Kidney (tissue), 22 donors: ENCODE measurements at places on chromosomes 5 and 9. TPM values are rescaled to one million over a fixed set of nuclear protein-coding genes. Genes with fewer than 3 reads are reported as not detected.

Gene PAEP
- not detected for total RNA-seq

DNA sequence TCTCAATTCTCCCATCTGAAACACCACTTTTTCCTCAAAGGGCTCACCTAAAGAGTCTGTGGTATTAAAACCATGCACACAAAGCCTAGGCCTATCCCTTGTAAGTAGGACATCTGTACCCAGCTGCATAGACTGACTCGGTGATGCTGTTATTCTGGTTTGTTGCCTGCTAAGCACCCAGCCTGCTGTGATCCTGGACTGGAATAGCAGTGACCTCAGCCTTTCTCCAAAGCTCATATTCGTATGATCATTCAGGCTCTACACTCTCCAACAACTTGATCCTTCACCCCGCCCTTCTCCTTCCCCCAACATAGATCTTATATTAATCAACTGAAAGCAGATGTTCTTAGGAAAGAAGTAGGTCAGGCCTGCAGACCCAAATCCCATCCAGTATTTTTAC, 81.4 kb upstream of the WWC1 start:
- DNase-seq: no peak
- H3K27me3 ChIP-seq: no peaks in the 10 kb centered on the region
- H3K27ac ChIP-seq: no peak overlapping the region
- H3K4me1 ChIP-seq: no peaks in the 10 kb centered on the region
- no peak overlapping the region for H3K4me3 ChIP-seq

Gene ANKRD20A1
- 4.2 TPM for total RNA-seq

DNA sequence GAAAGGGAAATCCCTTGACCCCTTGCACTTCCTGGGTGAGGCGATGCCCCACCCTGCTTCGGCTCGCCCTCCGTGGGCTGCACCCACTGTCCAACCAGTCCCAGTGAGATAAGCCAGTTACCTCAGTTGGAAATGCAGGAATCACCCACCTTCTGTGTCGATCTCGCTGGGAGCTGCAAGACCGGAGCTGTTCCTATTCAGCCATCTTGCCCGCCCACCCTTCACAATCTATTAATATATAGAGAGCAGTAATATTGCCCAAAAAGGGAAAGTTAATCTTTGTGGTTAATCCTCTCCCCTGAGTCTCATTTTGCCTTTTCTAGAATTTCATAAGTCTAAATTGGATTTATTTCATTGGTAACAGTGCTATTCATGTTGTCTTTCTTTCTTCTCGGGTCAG, 16.4 kb downstream of the SRD5A1 start:
- peaks cover 2% of the 10 kb centered on the region for H3K36me3 ChIP-seq
- no peak for DNase-seq
- no peak overlapping the region for H3K4me3 ChIP-seq
- H3K27ac ChIP-seq: no peak overlapping the region
- H3K27me3 ChIP-seq: no peaks in the 10 kb centered on the region

Gene PCDHB11
- total RNA-seq: 4.3 TPM

- no peak for DNase-seq
- H3K4me1 ChIP-seq: no peaks in the 10 kb centered on the region
- no peaks in the 10 kb centered on the region for H3K36me3 ChIP-seq
- no peak overlapping the region for H3K4me3 ChIP-seq
- H3K27ac ChIP-seq: no peak overlapping the region
Observed at GRCh38 chr9:99039505-99040182, 65.3 kb upstream of the TGFBR1 start.

GRCh38 chr5:39208471-39208870, 10.9 kb downstream of the FYB1 start:
- no peak overlapping the region for H3K27ac ChIP-seq
- DNase-seq: no peak
- no peaks in the 10 kb centered on the region for H3K4me1 ChIP-seq
- no peak overlapping the region for H3K4me3 ChIP-seq

- no peak overlapping the region for H3K4me3 ChIP-seq
- H3K27ac ChIP-seq: no peak overlapping the region
- H3K27me3 ChIP-seq: no peaks in the 10 kb centered on the region
Observed at GRCh38 chr5:168712280-168712924, 133.2 kb upstream of the PANK3 start.

DNA sequence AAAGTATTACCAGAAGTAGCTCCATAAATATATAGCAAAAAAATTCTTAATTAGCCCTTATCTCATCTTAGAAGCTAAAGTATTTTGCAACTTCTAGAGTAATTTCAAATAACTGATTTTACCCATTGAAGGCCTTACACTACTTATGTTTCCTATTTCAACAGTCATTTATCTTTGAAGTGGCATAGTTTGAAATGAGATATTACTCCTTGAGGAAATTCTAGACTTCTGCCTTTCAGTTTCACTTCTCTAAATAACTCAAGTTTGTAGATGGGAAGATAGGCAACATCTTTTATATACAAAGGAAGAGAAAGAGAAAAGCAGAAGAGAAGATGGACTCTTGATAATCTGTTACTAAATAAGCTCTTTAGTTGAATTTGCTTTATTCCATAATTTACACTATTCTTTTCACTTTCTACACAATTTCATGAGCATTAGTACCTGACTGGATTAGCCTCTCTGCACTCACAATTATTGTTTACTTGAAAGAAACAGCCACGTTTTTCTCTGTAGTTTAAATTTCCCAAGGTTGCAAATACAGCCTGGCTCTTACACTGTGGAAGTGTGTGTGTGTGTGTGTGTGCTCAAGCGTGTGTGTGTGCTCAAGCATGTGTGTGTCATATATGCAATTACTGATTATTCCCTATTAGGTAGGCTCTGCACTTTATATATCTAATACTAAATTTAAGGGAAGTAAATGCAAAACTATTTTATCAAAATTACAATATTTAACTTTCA, 60.6 kb upstream of the EMB start:
- no peak overlapping the region for H3K27ac ChIP-seq
- no peak for DNase-seq
- no peaks in the 10 kb centered on the region for H3K4me1 ChIP-seq
- H3K27me3 ChIP-seq: no peaks in the 10 kb centered on the region
- no peak overlapping the region for H3K4me3 ChIP-seq
- no peaks in the 10 kb centered on the region for H3K36me3 ChIP-seq

- H3K36me3 ChIP-seq: no peaks in the 10 kb centered on the region
- no peak overlapping the region for H3K4me3 ChIP-seq
- DNase-seq: no peak
- no peaks in the 10 kb centered on the region for H3K4me1 ChIP-seq
- H3K27ac ChIP-seq: no peak overlapping the region
Observed at GRCh38 chr9:2489838-2490314, 131.7 kb upstream of the VLDLR start.

Gene UBLCP1
- 25.1 TPM for total RNA-seq

DNA sequence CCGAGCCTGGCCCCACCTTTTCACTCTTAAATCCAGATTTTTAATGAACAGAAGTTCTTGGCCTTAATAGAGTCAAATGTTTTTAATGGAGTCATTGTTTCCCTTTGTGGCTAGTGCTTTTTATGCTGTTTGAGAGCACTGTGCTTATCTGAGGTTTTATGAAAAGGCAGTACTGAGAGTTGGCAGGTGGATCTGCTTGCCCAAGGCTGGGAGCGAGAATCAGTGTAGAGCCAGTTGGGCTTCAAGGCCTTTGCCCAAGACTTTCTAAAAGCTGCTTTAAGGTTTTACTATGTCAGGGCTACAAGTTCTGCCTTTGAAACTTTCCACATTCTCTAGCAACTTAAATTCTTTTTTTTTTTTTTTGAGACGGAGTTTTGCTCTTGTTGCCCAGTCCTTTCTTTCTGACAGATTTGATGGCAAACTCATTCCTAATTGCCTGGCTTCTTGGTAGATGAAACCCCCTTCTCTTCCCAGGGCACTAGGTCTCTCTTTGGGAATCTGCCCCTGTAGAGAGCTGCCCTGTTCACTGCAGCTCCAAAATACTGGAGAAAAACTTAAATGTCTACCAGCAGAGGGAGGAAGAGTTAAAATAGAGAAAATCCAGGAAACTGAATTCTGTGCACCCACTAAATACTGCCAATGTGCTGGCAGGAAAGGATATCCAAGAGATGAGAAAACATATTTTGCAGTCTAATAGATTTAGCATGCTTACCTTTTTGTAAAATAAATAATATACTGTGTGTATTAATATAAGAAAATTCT, 36.9 kb upstream of the CDK20 start:
- no peaks in the 10 kb centered on the region for H3K4me1 ChIP-seq
- no peak overlapping the region for H3K4me3 ChIP-seq
- peak; percentile 22 for DNase-seq
- H3K27me3 ChIP-seq: no peaks in the 10 kb centered on the region

GRCh38 chr5:124790895-124791732, 44.7 kb upstream of the ZNF608 start:
- no peak overlapping the region for H3K4me3 ChIP-seq
- H3K4me1 ChIP-seq: no peaks in the 10 kb centered on the region
- H3K27ac ChIP-seq: no peak overlapping the region

Gene AQP3
- total RNA-seq: 135 TPM

DNA sequence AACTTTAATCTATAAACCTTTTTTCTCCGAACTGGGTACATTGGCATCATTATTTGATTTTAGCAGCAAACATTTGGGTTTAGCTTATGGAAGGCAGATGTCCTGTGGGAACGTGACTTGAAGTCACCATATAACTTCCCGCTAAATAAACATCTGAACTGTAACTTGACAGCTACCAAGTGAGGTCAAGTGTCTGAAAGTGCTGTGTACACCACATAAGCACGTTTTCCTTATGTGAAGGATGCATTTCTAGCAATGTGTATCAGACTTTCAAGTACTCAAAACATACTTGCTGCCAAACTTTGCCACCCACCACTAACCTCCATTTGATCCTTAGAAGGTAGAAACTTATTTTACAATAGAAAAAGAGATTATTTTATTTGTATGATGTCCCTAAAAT, 35.7 kb downstream of the SLC1A3 start:
- DNase-seq: no peak
- no peaks in the 10 kb centered on the region for H3K27me3 ChIP-seq
- H3K4me1 ChIP-seq: no peaks in the 10 kb centered on the region
- no peak overlapping the region for H3K4me3 ChIP-seq
- no peak overlapping the region for H3K27ac ChIP-seq

GRCh38 chr9:85040821-85041465, 371.4 kb downstream of the NTRK2 start:
- H3K36me3 ChIP-seq: no peaks in the 10 kb centered on the region
- H3K4me3 ChIP-seq: no peak overlapping the region
- DNase-seq: peak; percentile 71
- H3K27me3 ChIP-seq: no peaks in the 10 kb centered on the region

Gene BRINP1
- total RNA-seq: 1.4 TPM
